ENCODE measurements at places on chromosomes 2 and 18. TPM values are rescaled to one million over a fixed set of nuclear protein-coding genes. Genes with fewer than 3 reads are reported as not detected.

Gene SGPP2
- total RNA-seq, result 1.2 TPM

Gene MPP4
- total RNA-seq, result not detected

Gene SCG2
- not detected for total RNA-seq

Gene SLC19A3
- not detected for total RNA-seq

Gene KLF11
- total RNA-seq, result 7.1 TPM

Gene CDH19
- total RNA-seq, result not detected

Gene IFIH1
- total RNA-seq, result 50.4 TPM

Gene KHK
- total RNA-seq, result 13.7 TPM

Gene DYNAP
- total RNA-seq, result not detected

Gene OTOF
- 58.0 TPM for total RNA-seq

Gene CFAP65
- not detected for total RNA-seq

Gene CYP27C1
- not detected for total RNA-seq

Gene GBX2
- not detected for total RNA-seq

Gene PLEKHA3
- 29.4 TPM for total RNA-seq

Gene FMNL2
- 0.37 TPM for total RNA-seq

Gene RNF125
- total RNA-seq, result 29.0 TPM

Gene FBXO15
- total RNA-seq, result 2.0 TPM

Gene SPATS2L
- total RNA-seq, result 46.3 TPM

Gene CEBPZOS
- 41.8 TPM for total RNA-seq

Gene IL1RL1
- not detected for total RNA-seq

Gene COLEC11
- 0.39 TPM for total RNA-seq

Gene ADNP2
- total RNA-seq, result 23.2 TPM

Gene SOWAHC
- total RNA-seq, result 0.17 TPM

Gene OTOS
- total RNA-seq, result not detected

Gene LRATD1
- total RNA-seq, result not detected

Gene NPAS2
- 4.9 TPM for total RNA-seq

Gene SPATA3
- not detected for total RNA-seq

Gene CCDC74B
- total RNA-seq, result 1.2 TPM

Gene SLC9A4
- total RNA-seq, result 0.06 TPM

Gene COL4A3
- not detected for total RNA-seq

Gene UGT1A5
- total RNA-seq, result not detected

Gene LIMS3
- total RNA-seq, result 0.91 TPM

Gene CIB4
- total RNA-seq, result not detected

Gene RPRM
- not detected for total RNA-seq

Gene PLCL1
- 1.2 TPM for total RNA-seq

Gene PJVK
- total RNA-seq, result 2.5 TPM

Gene CERKL
- total RNA-seq, result not detected

Gene PPP1CB
- 179 TPM for total RNA-seq

Gene RTN4
- total RNA-seq, result 82.2 TPM

Gene LDLRAD4
- total RNA-seq, result 40.3 TPM

Gene PIKFYVE
- 38.7 TPM for total RNA-seq

Gene SPDYA
- 1.9 TPM for total RNA-seq

Gene CRYBA2
- total RNA-seq, result not detected

Gene GRP
- total RNA-seq, result not detected

Gene AFF3
- 1.8 TPM for total RNA-seq

Gene LRPPRC
- 72.8 TPM for total RNA-seq

Gene C1QL2
- total RNA-seq, result not detected

Gene SERPINB11
- total RNA-seq, result not detected

Gene PPP1R1C
- total RNA-seq, result not detected

Gene EVX2
- total RNA-seq, result not detected

Gene NEU4
- 0.20 TPM for total RNA-seq

Gene PLEK
- 28.8 TPM for total RNA-seq

Gene LCT
- 0.39 TPM for total RNA-seq

Gene PLEKHM3
- 8.7 TPM for total RNA-seq

Data from activated naive CD8-positive, alpha-beta T cell treated with anti-CD3 and anti-CD28 coated beads, Interleukin-2, amount 10 ng/mL, durations not matched to agents 7 days and 5 days (primary cell).